GM06990 (cell line): ENCODE measurements at places on chromosomes 2 and 18.

- DNase-seq, result no peak
Observed at GRCh38 chr2:241072553-241073165, 29.4 kb downstream of the MTERF4 start.

DNA sequence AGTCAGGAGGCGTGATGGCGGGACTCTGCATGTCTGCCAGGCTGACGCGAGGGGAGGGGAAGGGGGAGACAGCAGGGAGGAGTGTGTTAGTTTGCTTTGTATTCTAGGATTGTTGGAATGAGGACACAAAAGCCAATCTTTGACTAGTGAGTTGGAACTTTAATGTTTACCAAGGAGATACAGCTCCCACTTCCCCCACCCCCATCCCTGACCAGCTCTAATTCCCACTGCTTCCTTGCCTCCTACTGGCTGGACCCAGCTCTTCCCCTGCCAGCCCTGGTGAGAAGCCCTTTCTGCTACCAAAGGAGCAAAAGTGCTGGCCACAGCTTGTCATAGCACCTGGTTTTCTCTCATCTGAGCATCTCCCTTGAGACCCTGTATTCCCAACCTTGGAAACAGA lies 84.5 kb downstream of the CELF4 start:
- DNase-seq, result no peak

- DNase-seq, result no peak
Observed at GRCh38 chr18:59834267-59834666, 65.5 kb upstream of the PMAIP1 start.

DNA sequence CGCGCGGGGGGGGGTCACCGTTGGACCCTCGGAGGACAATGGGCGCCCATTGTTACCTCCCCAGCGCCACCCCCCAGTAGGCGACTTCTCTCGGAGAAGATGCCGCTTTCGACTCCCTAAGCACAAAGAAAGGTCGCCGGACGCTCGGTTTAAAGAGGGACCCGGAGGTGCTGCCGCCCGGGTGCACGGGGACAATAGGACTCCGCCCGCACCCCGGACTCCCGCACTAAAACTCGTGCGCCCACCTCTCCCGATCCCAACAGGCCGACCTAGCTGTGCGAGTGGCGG lies 318 bp upstream of the CDC42EP3 start:
- no peak for DNase-seq

GRCh38 chr18:29651122-29651680 lies 1391.3 kb downstream of the DSC3 start:
- DNase-seq, result no peak

DNA sequence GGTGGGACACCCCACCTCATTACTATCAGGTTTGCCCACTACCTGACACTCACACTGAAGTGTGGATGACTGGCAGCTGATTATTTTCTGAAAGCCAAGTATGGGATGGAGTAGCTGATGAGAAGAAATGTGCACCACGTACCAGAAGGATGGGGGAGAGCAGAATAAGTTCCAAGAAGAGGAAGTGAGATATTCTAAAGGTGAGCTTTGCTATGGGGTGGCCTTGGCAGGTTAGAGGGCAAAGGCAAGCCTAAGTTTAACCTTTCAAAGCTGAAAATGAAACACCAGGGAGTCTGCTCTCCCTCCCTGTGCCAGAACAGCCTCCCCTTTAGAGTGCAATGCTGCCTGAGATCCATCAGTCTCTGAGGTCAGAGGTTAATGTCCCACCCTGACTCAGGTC lies 196.1 kb upstream of the OSR1 start:
- no peak for DNase-seq

GRCh38 chr2:157696036-157696435 lies 67.4 kb upstream of the ACVR1C start:
- no peak for DNase-seq

DNA sequence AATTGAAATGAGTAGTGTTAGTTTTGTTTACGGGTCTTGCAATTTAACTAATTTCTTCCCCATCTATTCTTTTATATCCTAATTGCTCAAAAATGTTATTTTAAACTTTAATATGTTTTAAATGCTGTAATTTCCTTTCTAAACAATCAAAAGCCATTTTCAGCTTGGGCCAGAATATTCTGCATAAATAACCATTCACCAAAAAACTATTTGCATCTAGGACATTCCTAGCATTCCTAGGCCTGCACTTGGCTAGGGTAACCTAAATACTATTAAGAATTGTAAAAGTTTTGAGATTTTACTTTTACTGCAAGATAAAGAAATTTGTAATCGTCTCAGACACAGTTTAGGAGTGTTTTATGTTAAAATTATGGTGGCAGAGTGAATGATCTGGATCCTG lies 7.8 kb upstream of the ETAA1 start:
- no peak for DNase-seq

DNA sequence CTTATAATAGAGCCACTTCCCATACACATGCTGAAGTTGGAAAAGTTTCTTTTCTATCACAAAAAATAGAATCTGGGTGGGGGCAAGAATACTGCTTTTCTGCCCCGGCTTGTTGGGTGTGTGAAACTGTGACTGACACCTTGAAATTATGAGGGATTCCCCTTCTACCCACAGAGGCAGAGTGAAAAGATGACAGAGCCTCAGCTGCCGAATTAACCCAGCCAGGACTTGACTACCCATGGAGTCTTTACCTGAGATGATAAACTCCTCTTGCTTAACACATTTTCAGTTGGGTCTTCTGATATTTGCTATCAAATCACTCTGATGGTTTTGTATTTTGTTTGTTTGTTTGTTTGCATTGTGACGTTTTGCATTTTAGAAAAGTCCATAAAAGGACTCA lies 66.0 kb upstream of the PMAIP1 start:
- DNase-seq, result no peak

DNA sequence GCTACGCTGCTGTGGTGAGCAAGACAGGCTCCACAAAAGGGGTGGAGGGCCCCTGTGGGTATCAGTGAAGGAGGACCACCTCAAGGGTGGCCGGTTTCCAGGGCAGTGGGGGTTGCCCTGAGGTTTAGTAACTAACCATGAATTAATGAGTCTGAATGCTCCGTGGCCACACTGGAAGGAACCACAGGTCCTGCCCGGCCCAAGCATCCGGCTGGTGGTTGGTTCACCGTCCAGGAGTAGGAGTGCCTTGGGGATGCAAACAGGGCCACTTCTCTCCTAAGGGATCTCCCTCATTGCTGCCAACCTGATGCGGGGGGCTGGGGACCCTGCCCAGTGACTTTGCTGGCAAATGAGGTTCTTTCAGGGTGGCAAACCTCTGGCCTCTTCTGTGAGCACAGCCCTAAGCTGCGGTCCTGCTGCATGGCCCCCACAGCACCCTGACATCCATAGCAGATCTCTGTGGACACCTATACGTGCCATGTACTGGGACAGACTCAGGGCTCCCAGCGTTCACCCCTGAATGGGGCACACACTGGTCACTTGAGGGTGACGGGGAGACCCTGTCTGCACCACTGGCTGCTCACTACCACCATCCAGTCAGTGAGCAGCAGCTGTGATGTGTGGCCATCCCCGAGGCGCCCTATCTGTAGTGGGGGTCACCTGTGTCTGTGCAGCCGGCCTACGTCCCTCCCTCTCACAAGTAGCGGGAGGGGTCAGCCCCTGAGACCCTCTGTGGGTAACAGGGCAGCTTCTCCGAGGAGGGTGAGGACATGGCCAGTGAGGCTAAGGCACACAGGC lies 41.6 kb downstream of the HS6ST1 start:
- DNase-seq, result no peak

DNA sequence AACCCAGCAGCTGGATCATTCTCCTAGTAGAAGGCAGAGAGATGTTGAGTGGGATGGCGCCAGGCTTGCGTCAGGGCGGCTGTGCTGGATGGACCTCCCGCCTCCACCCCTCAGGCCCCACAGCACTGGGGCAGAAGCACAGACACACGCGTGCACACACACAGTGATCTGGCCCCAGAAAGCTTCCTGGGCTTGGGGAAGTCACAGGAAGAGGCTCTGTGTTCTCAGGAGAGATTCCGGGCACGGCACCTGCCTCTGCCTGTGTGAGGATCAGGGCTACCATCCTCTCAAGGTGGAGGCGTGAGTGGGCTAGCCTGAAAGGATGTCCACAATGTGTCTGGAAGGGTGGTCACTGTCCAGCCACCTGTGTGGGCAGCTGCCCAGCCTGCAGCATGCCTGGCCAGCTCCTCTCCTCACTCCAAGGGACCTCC lies 229.8 kb upstream of the HS6ST1 start:
- DNase-seq, result no peak

DNA sequence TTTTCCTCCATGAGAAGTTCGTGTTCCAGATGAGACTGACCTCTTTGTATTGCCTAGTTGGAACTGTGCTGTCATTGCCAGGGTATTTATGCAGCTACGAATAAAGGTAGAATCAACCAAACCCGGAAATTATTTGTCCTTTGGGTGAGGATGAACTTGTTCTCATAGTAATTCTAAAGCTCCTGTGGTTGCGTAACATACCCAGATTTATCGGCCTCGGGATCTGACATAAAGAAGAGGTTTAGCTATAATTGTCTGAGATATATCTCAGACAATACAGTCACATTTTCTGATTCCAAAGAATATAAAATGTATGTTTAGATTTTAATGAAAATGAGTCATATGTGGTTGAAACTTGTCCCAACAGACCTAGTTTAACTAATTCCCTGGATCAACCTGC lies 628.7 kb upstream of the LINC00305 start:
- DNase-seq, result no peak

DNA sequence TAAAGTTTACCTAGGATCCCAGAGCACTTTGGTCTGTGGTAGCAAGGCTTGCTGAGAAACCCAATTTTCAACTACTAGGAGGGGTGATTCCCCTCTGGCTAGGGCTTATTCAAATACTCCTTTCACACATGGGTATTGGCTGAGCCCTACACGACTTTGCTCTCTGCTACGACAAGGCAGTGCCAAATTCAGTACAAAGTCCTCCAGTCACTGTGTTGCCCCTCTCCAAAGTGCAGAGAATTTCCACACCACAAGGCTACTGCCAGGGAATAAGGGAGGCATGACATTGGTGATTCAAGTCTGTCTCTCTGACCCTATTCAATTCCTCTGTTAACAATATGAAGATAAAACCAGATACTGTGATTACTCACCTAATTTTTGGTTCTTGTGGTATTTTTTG lies 38.9 kb downstream of the SYT4 start:
- DNase-seq, result no peak

DNA sequence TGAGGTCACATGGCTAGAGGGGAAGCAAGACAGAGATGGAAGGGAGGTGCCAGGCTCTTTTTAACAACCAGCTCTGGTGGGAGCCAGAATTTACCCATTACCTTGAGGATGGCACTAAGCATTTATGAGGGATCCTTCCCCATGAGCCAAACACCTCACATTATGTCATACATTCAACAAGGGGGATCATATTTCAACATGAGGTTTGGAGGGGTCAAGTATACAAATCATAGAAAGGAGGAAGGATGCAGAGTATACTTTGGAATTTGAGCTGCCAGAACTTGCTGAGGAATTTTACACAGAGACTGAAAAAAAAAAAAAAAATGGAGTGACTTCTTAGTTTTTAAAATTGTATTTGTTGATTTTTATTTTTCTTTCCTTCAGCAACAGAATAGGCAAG lies 891.4 kb downstream of the CCDC85A start:
- no peak for DNase-seq

- no peak for DNase-seq
Observed at GRCh38 chr2:187301706-187302105, 146.3 kb downstream of the CALCRL start.

DNA sequence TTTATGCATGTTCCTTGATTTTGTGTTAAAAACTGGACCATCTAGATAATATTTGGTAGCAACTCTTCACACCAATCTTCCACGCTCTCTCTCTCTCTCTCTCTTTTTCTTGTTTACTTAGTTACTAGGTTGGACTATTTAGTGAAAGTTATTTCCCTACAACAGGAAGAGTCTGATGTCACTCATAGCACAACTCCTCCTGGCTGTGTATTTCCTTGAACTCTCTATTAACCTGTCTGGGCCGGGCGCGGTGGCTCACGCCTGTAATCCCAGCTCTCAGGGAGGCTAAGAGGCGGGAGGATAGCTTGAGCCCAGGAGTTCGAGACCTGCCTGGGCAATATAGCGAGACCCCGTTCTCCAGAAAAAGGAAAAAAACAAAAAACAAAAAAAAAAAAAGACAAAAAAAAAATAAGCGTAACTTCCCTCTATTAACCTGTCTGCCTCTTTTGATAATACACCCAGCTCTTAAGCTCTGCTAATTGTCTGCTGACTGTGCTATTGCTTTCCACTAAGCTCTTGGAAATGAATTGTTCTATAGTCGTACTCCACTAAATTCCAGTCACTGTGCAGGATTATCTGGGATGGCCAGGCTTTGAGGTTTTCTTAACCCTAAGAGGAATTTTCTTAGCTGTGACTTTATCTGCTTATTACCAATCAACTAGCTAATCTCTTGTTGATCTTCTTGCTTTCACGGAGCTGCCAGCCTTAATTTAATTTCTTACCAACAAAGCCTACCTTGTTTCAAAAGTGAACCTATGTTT lies 18.1 kb upstream of the CDH19 start:
- DNase-seq, result no peak

DNA sequence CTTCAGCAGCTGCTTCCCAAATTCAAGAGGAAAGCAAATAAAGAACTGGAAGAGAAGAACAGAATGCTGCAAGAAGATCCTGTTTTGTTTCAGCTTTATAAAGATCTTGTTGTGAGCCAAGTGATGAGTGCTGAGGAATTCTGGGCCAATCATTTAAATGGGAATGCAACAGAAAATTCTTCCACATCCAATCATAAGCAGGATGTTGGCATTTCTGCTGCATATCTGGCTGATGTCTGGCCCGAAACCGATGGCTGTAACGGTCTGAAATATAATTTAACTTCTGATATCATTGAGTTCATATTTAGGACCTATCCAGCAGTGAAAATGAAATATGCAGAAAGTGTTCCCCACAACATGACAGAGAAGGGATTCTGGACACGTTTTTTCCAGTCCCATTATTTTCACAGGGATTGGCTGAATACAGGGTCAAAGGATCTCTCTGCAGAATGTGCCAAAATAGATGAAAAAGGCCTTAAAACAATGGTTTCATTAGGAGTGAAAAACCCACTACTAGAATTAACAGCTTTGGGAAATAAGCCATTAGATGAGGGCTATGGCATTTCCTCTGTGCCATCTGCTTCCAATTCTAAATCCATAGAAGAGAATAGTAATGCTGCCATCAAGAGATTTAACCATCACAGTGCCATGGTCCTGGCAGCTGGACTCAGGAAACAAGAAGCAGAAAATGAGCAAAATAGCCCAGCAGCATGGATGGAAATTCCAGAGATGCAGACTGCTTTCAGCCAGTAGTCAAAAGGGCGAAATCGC lies 175.6 kb downstream of the MC4R start:
- no peak for DNase-seq
